ENCODE measurements at places on chromosomes 6 and 20.

DNA sequence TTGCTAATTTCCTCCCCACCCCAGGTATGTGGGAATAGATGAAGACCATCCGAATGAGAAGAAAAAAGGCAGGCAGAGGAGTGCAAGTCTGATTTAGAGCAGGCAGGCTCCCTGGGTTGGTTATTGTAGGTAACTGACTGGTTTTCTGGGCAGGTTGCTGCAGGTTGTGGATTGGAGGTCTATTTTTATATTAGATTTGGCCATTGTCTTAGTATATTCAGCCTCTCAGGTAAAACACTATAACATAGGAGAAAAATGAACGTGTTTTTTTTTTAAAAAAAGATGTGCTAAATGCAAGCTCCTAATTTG lies 492 bp upstream of the TBC1D7 start:
- no peak for DNase-seq

GRCh38 chr20:60295214-60295613 lies 337.0 kb downstream of the CDH26 start:
- DNase-seq: no peak

DNA sequence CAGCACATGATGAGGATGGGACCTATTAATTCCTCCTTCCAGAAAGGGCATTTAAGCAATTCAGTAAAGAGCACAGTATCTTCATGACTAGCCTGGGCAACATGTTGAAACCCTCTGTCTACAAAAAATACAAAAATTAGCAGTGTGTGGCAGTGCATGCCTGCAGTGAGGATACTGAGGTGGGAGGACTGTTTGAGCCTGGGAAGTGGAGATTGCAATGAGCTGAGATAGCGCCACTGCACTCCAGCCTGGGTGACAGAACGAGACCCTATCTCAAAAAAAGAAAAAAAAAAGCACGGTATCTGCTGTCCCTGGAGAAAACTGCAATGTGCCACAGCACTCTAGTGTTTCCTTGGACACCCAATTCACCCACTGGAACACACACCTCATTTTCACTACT lies 18.4 kb downstream of the SAMD3 start:
- no peak for DNase-seq

- no peak for DNase-seq
These were observed 202.9 kb downstream of the GMPR start for GRCh38 chr6:16441262-16441661.

DNA sequence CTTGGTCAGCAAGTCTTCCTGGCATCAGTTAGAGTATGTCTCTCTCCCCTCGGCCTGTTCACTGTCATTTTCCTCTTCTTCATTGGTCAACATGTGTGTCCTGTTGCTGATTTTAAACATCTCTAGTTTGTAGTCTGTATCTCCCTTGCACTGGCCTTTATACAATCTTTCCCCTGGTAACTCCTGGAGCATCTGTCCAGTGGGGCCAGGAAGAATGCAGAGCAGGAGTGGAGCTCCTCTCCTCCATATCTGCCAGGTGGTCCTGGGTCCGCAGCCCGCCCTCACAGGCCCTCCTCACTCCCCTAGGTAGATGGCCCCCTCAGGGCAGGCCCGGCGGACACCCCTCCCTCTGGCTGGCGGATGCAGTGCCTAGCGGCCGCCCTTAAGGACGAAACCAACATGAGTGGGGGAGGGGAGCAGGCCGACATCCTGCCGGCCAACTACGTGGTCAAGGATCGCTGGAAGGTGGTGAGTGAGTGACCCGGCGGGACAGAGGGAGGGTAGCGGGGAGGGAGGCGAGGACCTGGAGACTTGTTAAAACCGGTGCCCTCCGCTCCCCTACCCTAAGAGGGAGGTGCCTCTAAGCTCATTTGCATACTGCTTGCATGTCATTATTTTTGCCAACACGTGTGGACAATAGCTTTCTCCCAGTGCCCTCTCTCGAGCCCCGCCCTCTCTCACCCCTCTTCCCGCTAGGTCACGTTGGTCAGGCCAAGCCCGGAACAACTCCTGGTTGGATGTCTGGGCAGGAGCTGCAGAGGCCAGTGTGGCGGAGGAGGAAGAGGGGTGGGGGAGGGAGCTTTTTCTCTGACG lies 3.2 kb downstream of the TTBK1 start:
- DNase-seq: peak; percentile 84

GRCh38 chr6:2854396-2854982 lies 12.8 kb upstream of the SERPINB1 start:
- DNase-seq: no peak

All from NCI-H2029 treated with DMSO at 0.1 percent for 48 hours (cell line).